ENCODE measurements at places on chromosomes 3 and 15.

DNA sequence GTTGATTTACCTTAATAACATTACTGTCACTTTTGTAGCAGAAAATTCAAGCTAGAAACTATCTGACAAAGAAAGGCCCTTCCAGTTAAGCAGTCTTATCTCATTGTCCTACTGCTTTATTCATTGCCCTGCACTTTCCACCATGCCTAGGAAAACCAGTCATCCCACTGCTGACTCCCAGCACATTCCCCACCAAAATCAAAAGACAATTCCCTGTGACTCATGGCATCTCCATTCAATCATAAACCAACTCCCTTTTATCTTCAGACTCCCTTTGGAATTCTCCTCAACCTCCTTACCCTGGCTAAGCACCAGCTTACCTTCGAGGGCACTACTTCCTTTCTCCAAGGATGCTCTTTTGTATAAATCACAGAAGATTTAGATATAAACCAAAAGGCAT lies 184.3 kb downstream of the PLCH1 start:
- no peak for DNase-seq

DNA sequence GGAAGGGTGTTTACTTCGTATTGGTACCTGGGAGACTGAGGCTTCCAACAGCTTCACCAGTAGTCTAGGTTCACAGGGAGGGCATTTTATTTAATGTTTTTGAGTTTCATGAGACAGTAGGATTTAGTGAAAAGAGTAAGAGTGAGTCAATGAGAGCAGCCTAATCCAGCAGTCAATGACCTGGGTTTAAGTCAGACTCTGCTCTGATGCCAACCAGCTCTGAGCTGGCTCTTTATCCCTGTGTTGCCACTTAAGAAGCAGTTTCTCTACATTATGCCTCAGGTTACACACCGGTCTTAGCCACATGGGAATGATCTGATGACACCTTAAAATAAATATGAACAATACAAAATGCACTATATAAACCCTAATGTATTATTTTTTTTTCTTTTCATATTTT lies 59.4 kb upstream of the KCNMB2 start:
- no peak for DNase-seq

- DNase-seq, result no peak
These were observed 49.1 kb downstream of the CMTM7 start for GRCh38 chr3:32440611-32441350.

DNA sequence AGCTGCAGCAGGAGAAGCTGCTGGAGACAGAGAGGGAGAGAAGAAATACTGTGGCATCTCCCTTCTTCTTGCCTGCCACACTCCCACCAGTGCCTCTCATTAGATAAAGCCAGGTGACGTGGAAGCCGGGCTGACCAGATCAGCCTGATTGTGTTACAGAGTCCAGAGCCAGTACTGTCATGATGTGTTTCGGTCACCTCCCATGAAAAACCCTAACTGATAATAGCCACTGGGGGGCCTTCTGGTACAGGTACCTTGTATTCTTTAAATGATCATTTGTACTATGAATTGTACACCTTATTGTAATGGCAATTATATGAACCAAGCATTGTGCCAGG lies 125.8 kb upstream of the TMEM108 start:
- no peak for DNase-seq

DNA sequence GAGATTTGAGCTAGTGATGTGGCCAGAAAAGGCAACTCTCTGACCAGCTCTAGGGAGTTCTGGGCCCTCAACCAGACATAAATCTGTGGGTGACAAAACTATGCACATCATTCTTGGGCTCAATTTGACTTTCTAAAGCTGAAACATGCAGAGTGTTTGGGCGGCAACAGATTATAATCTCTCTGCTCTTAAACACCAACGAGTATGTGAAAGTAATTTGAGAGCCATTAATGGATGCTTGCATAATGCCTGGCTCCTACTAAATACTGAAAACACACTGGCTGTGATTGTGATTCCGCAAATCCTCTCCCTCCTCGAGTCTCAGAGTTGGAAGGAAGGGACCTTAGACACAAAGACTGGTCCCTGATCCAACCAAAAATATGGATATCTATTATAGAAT lies 186.7 kb downstream of the UACA start:
- no peak for DNase-seq

- no peak for DNase-seq
These were observed 315.7 kb upstream of the WNT5A start for GRCh38 chr3:55802816-55803215.

- no peak for DNase-seq
These were observed 148.0 kb downstream of the RPLP1 start for GRCh38 chr15:69600556-69601085.

GRCh38 chr3:64399205-64399800 lies 174.0 kb upstream of the PRICKLE2 start:
- peak; percentile 68 for DNase-seq

GRCh38 chr3:114011059-114011797 lies 45.1 kb downstream of the CCDC191 start:
- DNase-seq, result no peak

DNA sequence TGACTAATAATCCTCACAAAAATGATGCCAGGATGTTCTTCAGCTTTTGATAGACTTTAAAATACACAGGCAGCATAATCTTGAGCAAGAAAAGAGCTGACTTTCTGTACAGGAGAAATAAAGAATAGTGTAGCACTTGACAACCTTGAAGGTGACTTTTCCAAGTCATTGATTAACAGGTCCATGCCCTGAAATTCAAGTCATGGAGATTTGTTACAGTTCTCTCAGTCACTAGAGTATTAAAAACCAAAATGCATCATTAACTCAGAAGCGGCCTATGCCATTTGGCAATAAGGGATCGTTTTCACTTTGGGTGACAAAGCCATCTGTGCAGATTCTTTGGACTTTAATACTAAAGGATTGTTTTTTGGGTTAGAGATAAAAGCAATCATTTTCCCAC lies 692.7 kb upstream of the SGO1 start:
- no peak for DNase-seq

- DNase-seq, result no peak
These were observed 30.4 kb downstream of the ARHGEF3 start for GRCh38 chr3:56771376-56771775.

GRCh38 chr3:70111411-70111810 lies 111.9 kb downstream of the SAMMSON start:
- DNase-seq, result no peak

- no peak for DNase-seq
These were observed 46.3 kb downstream of the GPR171 start for GRCh38 chr3:151156618-151157216.
